ENCODE measurements at places on chromosomes 11 and 22.

DNA sequence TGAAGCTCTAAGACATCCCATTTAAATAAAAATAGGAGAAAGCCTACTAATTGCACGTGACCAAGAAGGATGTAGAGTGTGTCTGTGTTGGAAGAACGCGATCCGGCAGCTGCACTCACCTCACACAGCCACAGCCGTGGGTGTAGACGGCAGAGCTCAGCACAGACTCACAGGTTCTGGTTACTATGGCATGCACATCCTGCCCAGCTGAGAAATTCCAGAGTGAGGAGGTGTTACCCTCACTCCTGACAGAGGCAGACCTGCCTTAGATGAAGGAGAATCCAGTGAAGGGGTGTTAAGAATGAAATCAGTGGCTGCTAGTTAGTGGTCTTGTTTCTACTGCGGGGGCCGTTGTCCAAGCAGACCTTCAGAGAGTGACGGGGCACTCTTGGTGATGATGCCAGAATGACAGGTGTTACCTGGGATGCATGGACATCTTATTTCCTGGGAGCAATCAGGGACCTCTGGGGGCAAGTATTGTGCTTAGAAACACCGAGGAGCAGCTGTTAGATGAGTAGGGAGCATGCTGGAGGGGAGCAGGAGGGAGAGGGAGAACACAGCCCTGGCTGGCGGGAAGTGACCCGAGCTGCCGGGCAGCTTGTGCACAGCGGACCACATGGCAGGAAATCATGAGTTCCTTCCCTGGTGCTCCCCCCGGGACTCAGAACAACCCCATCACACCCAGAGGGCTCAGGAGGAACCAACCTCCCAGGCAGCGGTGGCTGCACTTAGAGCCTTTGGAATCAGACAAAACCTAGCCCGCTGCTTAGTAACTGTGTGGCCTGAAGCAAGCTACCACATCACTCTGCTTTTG is 12.3 kb downstream of the KCNJ5 start:
- no peak for DNase-seq

DNA sequence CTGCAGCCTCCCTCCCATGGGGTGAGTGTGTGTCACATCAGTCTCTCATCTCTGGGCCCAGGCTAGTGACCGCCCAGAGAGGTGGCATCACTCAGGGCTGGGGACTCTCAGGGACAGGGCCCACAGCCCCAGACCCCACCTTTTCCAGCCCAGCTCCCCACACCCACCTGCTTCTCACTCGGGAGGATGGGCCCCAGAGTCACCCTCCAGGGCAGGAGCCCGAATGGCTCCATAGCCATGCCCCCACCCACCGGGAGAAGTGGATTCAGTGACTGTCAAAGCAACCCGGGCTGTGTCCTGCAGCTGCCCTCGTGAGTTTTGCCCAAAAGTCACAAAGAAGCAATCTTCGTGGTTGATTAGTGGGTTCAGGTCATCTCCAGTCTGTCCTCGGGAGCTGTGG is 26.0 kb downstream of the PARVG start:
- no peak for DNase-seq

DNA sequence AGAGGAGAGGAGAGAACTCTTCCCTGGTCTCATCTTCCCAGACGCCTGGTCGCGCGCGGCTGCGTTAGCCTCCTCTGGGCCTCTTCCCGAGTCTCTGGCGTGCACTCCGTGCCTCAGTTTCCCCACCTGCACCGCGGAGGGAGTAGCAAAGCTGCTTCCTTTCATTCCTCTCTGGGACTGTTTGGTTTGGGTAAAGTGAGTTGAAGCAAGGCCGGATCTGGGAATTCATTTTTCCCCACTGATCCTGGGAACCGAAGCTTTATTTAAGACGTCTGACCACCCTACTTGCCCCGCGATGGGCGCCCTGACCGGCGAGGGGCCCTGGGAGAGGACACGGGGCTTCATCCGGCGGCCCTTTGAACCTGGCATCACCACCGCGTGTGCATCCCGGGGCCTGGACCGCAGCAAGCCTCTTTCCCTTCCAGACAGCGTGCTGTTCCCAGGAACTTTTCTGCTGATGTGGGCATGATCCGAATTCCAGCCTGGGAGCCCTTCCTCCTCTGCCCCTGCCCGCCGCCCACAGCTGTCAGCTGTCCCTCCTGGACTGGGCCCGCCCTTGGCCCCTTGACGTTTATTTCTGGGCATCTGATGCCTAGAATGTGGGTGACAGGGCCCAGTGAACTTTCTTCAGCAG is 758 bp downstream of the LDLRAD3 start:
- DNase-seq = no peak

DNA sequence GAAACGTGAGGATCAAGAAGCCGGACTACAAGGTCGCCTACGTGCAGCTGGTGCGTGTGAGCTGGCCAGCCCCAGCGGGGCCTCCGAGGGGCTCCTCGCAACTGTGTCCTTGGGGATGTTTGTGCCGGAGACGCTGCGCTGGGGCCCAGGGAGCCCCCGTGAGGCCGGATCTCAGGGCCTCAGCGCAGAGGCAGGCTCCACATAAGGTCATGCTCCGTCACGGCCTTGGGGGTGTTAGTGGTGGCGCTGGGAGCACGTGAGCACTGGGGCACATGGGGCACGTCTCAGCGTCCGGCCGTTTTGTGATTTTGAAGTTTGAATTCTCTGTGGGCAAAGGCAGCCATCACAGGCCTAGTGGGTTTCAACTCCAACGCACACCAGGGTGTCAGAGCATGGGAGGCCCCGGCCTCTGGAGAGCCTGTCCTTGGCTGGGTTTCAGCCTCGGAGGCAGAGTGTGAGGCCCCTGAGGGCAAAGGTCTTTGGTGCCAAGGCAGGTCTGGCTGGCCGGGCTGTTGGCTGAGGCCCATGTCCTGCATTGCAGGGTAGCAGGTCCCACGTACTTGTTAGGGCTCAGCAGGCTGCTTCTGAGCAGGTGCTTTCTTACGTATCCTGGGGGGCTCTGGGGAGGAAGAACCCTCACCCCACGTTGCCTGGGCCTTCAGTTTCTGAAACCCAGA is 5.8 kb downstream of the MRPL23 start:
- no peak for DNase-seq

GRCh38 chr11:130189492-130190210 is 30.1 kb downstream of the ST14 start:
- DNase-seq = no peak

GRCh38 chr11:69563946-69564775 is 76.8 kb upstream of the CCND1 start:
- DNase-seq = no peak

DNA sequence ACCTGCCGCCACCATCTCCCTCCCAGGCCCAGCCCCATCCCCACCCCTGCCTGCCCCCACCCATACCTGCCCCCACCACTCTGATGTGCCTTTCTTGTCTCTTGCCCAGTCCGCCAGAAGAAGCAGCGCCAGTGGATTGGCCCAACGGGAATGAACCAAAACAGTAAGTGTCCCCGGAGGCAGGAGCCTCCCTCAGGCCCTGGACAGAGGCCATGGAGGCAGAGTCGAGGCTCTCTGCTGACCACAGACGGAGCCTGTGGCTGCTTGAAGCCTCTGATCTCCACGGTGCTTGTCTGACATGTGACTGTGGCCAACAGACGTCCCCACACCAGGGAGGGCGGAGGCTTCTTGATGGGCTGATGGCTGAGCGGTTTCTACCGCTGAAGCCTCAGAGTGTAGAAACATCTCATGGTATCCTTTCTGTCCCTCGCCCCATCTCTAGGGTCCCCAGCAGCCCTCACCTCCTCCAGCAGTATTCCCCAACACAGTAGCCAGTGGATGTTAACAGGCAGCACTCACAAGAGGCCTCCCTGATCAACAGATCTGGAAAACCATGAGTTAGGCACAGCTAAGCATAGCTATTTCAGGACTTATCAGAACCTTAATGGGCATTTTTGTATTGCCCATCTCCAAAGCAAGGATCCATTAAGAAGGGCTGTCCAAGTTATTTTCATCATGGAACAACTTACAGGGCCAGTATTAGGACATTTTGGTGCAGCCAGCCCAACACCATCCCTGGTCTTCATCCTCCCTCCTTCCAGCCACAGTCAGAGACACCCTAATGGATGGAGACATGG is 21.7 kb downstream of the CD5 start:
- DNase-seq = no peak

DNA sequence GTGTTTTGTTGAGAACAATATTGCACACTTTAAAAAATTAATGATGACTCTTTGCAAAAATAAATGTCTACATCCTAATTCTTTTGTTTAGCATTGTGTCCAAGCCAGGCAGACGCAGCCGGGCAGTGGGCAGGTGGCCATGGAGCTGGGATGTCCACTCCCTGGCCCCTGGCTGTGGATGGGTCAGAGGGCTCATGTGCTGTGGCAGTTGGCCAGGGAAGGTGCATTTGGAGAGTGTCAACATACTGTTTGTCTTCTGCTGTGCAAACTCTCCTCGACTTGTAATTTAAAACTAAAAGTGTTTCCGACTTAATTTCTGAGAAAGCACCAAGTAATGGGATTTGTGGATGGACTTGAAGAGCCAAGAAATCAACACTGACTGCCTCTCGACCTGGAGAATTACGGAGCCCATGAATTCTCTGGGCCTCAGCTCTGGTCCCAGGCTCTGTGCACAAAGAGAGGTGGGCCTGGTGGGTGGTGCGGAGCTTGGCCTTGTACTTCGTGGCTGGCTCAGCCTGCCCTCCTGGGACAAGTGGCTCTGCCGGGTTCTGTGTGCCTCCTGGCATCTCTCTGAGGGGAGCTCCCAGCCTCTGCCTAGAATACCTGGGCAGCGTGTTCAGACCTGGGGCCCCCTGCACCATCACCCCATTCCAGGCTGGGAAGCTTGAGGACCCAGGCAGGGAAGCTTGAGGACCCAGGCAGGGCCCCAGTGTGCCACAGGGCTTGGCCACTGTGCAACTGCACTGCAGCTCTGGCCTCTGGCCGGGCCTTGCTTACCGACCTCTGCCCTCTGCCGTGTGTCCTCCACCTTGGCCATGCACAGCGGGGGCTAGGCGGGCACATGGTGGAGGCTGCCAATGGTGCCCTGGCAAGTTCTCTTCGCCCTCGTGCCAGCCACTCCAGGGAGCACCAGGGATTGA is 46.4 kb downstream of the RTN4R start:
- DNase-seq = no peak

DNA sequence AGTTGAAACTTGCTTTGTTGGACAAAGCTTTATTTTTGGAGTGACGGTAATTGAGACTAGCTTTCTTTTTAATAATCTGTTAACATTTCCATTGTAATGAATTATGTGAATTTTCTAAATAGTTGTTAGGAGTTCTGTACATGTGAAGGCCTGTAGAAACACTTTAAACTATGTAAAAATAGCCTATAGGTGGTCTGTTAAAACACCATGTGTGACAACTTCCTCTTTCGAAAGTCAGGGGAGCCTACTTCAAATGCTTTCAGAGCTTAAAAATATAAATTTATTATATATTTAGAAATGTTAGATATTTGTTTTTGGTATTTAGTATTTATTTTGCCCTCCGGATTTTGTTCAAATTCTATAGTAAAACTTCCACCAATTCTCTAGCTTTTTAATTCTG is 28.7 kb downstream of the DDIAS start:
- no peak for DNase-seq
